ENCODE measurements at places on chromosomes 5 and 9.

DNA sequence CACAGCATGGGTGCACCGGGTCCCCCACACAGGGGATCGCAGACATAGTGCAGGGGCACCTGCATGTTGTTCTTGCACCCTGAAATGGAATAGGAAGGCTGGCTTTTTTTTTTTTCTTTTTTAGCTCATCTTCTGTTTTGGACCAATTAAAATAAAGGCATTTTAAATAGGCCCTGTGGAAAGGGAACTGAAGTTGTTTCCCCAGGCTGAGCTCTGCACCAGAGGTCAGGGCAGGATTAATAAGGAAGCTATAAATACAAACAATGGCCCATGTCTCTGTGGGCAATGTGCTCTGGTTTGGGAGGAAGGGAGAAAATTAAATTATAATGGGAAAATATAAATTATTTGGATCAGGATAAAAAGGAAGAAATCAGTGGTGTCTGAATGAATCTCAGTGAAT, 21.2 kb upstream of the KCNMB1 start:
- DNase-seq: no peak

DNA sequence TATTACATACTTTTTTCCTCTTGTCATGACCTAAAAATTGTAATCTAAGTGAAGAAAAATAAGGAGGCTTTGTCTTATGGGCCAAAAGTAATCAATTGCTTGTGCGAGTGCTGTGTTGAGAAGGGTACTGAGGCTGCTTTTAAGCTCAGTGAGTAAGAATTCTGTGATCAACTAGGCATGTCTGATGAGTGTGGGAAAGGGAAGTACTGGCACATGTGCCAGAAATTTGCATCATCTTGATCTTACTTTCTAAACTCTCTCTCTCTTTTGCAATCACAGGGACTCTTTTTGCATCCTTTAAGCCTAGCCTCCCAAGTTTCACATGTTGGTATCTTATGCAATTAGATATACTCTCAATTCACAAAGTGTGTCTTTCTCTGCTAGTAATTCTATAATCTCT, 329.9 kb downstream of the KIF4B start:
- DNase-seq: no peak

DNA sequence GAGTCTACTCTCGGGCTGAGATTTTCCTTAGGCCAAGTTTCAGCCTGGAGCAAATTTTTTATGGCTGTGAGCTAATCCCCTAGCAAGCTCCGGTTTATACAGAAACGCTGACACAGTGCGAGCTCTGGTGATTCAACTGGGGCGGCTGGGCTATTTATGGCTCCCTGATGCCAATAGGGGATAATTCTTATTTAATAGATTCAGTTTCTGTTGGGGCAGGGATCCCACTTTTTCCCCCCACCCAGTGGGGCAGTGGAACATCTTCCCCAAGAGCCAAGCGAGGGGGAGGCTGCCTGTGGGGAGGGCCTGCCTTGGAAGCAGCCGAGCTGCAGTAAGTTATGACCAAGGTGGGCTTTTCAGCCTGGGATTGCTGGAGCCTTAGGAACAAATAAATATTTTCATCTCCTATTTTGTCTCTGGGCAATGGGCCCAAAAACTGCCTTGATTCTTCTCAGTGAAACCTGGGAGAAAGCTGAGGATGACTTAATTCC, 129.1 kb downstream of the MACROH2A1 start:
- no peak for DNase-seq

GRCh38 chr5:117741655-117742206, 1167.1 kb upstream of the SEMA6A start:
- DNase-seq: no peak

- no peak for DNase-seq
These were observed 34.9 kb upstream of the B4GALT1 start for GRCh38 chr9:33202018-33202417.

DNA sequence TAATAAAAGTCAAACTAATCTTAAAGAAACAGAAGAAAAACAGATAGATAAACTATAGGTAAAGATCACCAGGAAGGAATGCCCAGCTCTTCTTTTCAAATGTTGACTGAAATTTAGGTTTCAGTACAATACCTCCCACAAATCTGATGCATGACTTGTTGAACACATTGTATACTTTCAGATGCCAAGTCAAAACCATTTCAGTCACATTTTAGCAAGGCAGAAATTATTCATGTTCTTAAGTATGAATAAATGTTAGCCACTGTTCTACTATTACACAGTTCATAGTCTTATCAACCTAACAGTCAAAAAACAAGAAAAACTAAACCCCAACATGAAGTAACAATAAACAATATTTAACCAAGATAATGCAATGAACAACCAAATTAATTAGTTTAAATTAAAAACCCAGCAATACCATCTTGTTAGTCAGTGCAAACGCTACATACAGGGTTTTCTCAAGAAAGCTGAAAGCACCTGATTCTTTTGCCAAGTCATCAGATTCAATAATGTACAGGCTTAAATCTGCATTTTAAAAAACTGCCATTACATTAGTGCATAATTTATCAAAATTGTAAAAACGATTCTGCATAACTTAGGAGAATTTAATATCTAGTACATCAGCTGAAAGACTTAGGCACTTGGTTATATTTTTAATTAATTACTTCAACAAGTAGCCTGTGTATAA, 20.0 kb upstream of the PDCL start:
- DNase-seq: no peak

- no peak for DNase-seq
These were observed 497.4 kb downstream of the ENC1 start for GRCh38 chr5:74143151-74143550.

GRCh38 chr5:100826133-100826532, 76.9 kb downstream of the ST8SIA4 start:
- no peak for DNase-seq

GRCh38 chr9:86586144-86586494, 231.9 kb upstream of the TUT7 start:
- no peak for DNase-seq

- DNase-seq: no peak
These were observed 161.5 kb downstream of the HSD17B3 start for GRCh38 chr9:96140296-96141127.

DNA sequence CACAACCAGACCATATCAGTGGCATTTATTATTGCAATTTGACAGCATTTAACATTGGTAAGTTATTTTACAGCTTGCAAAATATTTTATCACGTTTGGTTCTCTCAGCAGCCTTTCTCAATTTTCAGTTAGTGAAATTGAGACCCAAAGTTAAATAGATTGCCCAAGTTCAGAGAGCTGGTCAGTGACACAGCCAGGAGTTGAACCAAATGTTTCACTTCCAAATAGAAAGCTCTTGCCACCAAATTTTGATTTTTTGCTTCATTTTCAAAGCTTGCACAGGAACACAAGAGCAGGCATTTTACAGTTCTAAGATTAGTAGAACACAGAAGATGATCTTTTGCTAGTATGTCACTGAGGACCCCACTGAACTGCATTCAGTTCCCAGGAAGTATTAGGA, 271.5 kb upstream of the C9orf72 start:
- DNase-seq: no peak

GRCh38 chr9:124854822-124855221, 1.6 kb downstream of the WDR38 start:
- no peak for DNase-seq
